ENCODE measurements at places on chromosomes 12 and 14. TPM values are rescaled to one million over a fixed set of nuclear protein-coding genes. Genes with fewer than 3 reads are reported as not detected.
A peak's percentile ranks its signal among the peaks of the same experiment; 100 is the strongest.

DNA sequence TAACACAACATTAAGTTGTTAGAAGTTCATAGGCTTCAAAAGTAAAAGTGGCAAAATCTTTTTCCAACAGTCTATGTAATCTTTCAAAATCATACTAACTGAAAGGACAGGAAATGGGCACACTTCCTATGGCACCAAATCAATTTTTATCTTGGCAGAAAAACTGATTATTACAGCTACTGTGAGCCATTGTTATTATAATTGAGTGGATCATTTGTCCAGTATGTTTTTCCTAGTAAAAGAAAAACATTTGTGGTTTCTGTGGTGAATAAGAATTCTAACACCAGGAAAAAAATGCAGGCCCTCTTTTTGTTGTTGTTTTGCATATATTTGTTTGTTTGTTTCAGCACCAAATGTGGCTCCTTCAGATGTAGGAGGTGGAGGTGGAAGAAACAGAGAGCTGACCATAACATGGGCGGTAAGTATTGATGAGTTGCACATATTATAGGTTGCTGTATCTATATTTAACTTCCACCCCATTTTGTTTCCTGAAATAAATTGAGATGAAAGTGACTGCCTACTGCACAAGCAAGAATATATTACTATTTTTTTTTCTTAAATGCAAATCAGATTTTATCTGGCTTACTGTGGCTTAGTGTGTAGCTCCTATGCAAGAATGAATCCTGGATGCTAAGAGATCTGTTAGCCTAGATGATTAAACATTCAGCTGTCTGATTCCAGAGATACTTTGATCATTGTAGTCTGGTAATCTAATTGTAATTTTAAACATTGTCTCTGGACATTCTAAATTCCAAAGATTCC is 174.1 kb upstream of the PDZRN4 start:
- DNase-seq: no peak

DNA sequence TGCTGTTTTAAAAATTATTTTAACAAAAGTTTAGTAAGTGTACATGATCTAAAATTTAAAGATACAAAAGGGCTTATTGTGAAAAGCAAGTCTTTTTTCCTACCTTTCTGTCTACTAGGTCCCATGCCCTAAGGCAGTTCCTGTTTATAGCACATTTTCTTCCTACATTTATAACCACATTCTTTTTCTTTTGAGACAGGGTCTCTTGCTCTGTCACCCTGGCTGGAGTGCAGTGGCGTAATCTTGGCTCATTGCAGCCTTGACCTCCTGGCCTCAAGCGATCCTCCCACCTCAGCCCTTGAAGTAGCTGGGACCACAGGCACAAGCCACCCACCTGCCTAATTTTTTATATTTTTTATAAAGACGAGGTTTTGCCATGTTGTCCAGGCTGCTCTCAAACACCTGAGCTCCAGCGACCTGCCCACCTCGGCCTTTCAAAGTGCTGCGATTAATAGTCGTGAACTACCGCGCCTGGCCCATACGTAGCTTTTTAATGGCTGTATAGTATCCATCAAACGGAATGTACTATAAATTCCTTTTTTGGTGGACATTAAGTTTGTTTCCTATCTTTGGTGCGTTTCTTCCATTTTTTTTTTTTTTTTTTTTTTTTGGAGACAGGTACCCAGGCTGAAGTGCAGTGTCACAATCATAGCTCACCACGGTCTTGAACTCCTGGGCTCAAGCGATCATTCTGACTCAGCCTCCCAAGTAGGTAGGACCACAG is 20.9 kb downstream of the FRS2 start:
- no peak for DNase-seq

GRCh38 chr12:13033476-13033875 is 10.7 kb upstream of the FAM234B start:
- peak; percentile 82 for DNase-seq

PARPBP gene
- total RNA-seq: 6.5 TPM

ARHGEF25 gene
- total RNA-seq: 20.6 TPM

CISTR gene
- not detected for total RNA-seq

All from osteoblast (primary cell).